Keratinocyte (primary cell): ENCODE measurements at places on chromosomes 4 and X.

- H3K27ac ChIP-seq, result no peak overlapping the region
- no peaks in the 10 kb centered on the region for H3K36me3 ChIP-seq
- H3K4me3 ChIP-seq, result no peak overlapping the region
- peaks cover 27% of the 10 kb centered on the region for H3K27me3 ChIP-seq
These were observed 52.5 kb downstream of the SORCS2 start for GRCh38 chr4:7244751-7245320.

DNA sequence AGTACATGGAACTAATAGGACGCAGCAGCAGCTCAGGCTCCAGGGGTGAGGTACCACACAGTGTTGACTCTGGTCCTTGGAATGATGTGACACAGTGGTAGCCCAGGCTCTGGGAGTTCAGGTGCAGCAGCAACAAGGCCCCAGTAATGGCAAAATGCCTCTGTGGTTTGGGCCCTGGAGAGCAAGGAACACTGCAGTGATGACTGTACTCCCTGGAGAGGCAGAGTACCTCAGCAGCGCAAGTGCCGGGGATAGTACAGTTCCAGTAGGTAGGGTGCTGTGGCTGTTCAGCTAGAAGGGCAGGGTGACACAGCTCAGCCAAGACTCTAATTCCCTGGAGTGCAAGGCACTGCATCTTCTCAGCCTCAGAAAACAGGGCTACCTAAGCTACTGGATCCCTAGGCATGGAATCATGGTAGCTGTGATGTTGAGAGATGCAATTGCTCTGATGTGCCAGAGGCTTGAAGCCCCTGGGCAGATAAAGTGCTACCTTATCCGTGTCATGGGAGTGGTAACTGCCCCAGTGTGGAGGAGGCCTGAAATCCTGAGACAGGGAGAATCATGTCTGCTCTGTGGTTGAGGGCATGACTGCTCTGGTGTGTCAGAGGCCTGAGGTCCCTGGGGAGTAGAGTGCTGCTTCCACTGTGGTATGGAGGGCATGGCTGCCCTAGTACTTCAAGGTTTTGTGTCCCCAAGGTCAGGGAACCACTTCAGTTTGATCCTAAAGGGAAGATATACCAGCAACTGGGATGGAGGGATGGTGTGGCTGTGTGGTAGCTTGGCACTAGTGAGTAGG is 55.2 kb downstream of the AREG start:
- H3K4me3 ChIP-seq, result no peak overlapping the region
- no peaks in the 10 kb centered on the region for H3K36me3 ChIP-seq
- peaks cover 37% of the 10 kb centered on the region for H3K4me1 ChIP-seq
- H3K27ac ChIP-seq, result no peak overlapping the region

DNA sequence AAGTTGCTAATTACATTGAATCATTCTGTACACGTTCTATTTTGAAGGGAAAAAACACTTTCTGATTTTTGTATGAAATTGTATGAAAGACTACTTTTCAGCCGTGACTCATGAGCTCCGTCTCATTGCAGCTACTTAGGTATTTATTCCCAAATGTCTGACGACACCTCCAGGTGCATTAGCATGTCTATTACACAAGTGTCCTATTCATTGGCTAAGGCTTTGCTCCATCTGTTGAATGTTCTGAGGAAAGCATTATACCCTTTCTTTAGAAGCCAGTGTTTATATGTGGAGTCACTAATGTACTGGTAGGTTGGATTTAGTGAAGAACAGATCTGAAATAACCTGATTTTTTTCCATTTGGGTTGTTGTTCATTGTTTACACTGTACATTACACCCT is 51.8 kb downstream of the MAP7D3 start:
- H3K4me1 ChIP-seq, result peaks cover 2% of the 10 kb centered on the region
- H3K27ac ChIP-seq, result peak overlapping the region; percentile 6
- no peaks in the 10 kb centered on the region for H3K27me3 ChIP-seq
- H3K36me3 ChIP-seq, result no peaks in the 10 kb centered on the region
- H3K4me3 ChIP-seq, result no peak overlapping the region
- no peak for DNase-seq

GRCh38 chr4:77893451-77893850 is 30.8 kb downstream of the MRPL1 start:
- no peaks in the 10 kb centered on the region for H3K36me3 ChIP-seq
- no peak for DNase-seq
- H3K4me3 ChIP-seq, result no peak overlapping the region
- no peak overlapping the region for H3K27ac ChIP-seq
- no peaks in the 10 kb centered on the region for H3K4me1 ChIP-seq

GRCh38 chrX:9676306-9676705 is 89.3 kb downstream of the GPR143 start:
- no peak overlapping the region for H3K27ac ChIP-seq
- H3K4me1 ChIP-seq, result peaks cover 4% of the 10 kb centered on the region
- no peak for DNase-seq
- no peaks in the 10 kb centered on the region for H3K36me3 ChIP-seq
- H3K27me3 ChIP-seq, result no peaks in the 10 kb centered on the region

DNA sequence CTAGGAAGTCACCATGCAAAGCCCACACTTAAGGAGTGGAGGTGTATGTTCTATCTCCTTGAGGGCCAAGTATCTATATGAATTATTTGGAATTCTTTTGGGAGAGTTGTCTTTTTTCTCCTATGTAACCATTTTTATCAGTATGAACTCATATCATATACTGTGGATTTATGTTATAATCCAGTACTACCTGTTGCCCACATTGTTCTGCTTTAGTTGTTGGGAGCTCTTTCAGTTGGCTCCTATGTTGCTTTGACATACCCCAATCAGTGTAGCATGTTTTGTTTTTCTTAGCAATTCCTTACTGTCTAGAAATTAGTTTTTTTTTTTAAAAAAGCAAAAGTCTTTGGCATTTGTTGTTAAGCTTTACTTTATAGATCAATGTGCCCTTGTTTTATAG is 13.0 kb downstream of the UCHL1 start:
- no peak overlapping the region for H3K4me3 ChIP-seq
- no peaks in the 10 kb centered on the region for H3K36me3 ChIP-seq
- no peaks in the 10 kb centered on the region for H3K4me1 ChIP-seq
- no peak for DNase-seq

- no peaks in the 10 kb centered on the region for H3K27me3 ChIP-seq
- no peak overlapping the region for H3K27ac ChIP-seq
- DNase-seq, result no peak
- no peaks in the 10 kb centered on the region for H3K36me3 ChIP-seq
- H3K4me1 ChIP-seq, result no peaks in the 10 kb centered on the region
These were observed 350.3 kb downstream of the GRID2 start for GRCh38 chr4:92654084-92654483.

DNA sequence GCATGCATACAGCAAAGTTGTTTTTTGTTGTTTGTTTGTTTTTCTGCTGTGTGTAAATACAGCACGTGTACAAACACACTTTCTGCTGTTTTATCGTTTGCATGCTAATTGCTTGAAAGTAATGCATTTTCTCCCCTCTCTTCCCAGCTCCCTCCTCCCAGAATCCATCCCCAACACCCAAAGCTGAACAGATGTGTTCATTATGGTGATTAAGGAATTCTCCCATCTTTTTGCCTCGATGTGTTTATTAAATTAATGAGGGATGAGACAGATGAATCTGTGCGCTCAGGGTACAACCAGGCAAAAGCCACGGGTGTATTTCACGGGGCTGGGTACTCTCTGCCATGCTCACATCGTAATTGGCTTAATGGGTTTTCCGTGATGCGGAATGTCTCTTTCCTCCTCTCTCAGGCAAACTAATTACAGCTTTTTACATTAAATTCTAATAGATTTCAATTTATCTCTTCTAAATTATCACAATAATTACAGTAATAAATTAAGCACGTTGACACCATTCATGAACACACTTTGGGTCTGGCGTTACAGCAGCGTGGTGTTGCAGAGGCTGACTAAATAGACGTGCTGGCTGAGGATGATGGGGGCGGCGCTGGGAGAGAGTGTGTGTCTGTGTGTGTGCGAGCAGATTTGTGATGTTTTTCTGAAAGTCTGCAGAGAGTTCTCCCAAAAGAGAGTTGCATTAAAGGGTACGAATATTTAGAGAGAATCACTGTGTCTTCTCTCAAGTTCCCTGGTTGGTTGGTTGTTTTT is 117.7 kb downstream of the CRLF2 start:
- H3K36me3 ChIP-seq, result no peaks in the 10 kb centered on the region
- H3K4me3 ChIP-seq, result no peak overlapping the region
- no peak overlapping the region for H3K27ac ChIP-seq
- no peaks in the 10 kb centered on the region for H3K27me3 ChIP-seq
- DNase-seq, result no peak

- H3K27ac ChIP-seq, result no peak overlapping the region
- H3K27me3 ChIP-seq, result no peaks in the 10 kb centered on the region
- no peak overlapping the region for H3K4me3 ChIP-seq
- H3K4me1 ChIP-seq, result no peaks in the 10 kb centered on the region
- no peak for DNase-seq
- no peaks in the 10 kb centered on the region for H3K36me3 ChIP-seq
These were observed 135.6 kb downstream of the STAG2 start for GRCh38 chrX:124097116-124097515.

GRCh38 chr4:137226900-137227299 is 305.4 kb downstream of the PCDH18 start:
- no peak overlapping the region for H3K4me3 ChIP-seq
- no peaks in the 10 kb centered on the region for H3K4me1 ChIP-seq
- no peaks in the 10 kb centered on the region for H3K27me3 ChIP-seq
- H3K36me3 ChIP-seq, result no peaks in the 10 kb centered on the region

- H3K4me3 ChIP-seq, result no peak overlapping the region
- no peak overlapping the region for H3K27ac ChIP-seq
- H3K36me3 ChIP-seq, result no peaks in the 10 kb centered on the region
- peaks cover 12% of the 10 kb centered on the region for H3K4me1 ChIP-seq
- no peak for DNase-seq
These were observed 12.8 kb downstream of the SLC25A43 start for GRCh38 chrX:119411959-119412358.

- H3K27ac ChIP-seq, result no peak overlapping the region
- DNase-seq, result no peak
- peaks cover 7% of the 10 kb centered on the region for H3K4me1 ChIP-seq
- no peaks in the 10 kb centered on the region for H3K36me3 ChIP-seq
- no peak overlapping the region for H3K4me3 ChIP-seq
These were observed 42.5 kb upstream of the C1GALT1C1 start for GRCh38 chrX:120672389-120672788.

GRCh38 chr4:107458194-107458593 is 261.8 kb downstream of the PAPSS1 start:
- no peak overlapping the region for H3K4me3 ChIP-seq
- no peaks in the 10 kb centered on the region for H3K36me3 ChIP-seq
- no peaks in the 10 kb centered on the region for H3K27me3 ChIP-seq
- DNase-seq, result no peak

- no peaks in the 10 kb centered on the region for H3K36me3 ChIP-seq
- H3K4me1 ChIP-seq, result no peaks in the 10 kb centered on the region
- H3K27ac ChIP-seq, result no peak overlapping the region
These were observed 685 bp downstream of the RAB9B start for GRCh38 chrX:103831342-103831802.

GRCh38 chrX:150406596-150406995 is 43.5 kb downstream of the MAMLD1 start:
- no peaks in the 10 kb centered on the region for H3K4me1 ChIP-seq
- no peak overlapping the region for H3K27ac ChIP-seq
- H3K4me3 ChIP-seq, result no peak overlapping the region
- no peaks in the 10 kb centered on the region for H3K27me3 ChIP-seq

DNA sequence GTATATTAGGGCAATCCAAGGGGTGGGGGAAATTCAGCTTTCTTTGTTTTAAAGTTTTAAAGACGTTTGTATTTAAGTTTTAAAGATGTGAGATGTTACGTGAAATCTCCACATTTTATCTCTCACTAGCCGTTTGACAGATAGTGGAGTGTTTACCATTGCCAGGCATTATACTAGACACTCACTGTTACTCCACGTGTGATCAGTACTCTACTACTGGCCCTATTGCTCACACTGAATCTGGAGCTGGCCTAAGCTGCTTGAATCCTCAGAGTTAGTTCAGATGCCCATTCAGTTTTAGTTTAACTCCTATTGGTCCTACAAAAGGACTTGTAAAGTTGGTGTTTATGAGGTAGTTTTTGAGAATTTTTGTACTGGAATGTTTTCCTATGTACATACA is 4.5 kb downstream of the ADAD1 start:
- no peak for DNase-seq
- no peak overlapping the region for H3K4me3 ChIP-seq
- H3K36me3 ChIP-seq, result no peaks in the 10 kb centered on the region
- no peaks in the 10 kb centered on the region for H3K4me1 ChIP-seq
- H3K27ac ChIP-seq, result no peak overlapping the region

- H3K36me3 ChIP-seq, result no peaks in the 10 kb centered on the region
- H3K4me1 ChIP-seq, result no peaks in the 10 kb centered on the region
- DNase-seq, result no peak
- H3K4me3 ChIP-seq, result no peak overlapping the region
- H3K27me3 ChIP-seq, result no peaks in the 10 kb centered on the region
These were observed 393.4 kb downstream of the PABPC4L start for GRCh38 chr4:133808151-133808550.

- no peaks in the 10 kb centered on the region for H3K27me3 ChIP-seq
- no peak overlapping the region for H3K4me3 ChIP-seq
- DNase-seq, result no peak
- peaks cover 14% of the 10 kb centered on the region for H3K4me1 ChIP-seq
- no peak overlapping the region for H3K27ac ChIP-seq
These were observed 82.7 kb upstream of the MAML3 start for GRCh38 chr4:140236654-140237169.

- H3K27me3 ChIP-seq, result no peaks in the 10 kb centered on the region
- no peak for DNase-seq
- H3K4me1 ChIP-seq, result no peaks in the 10 kb centered on the region
- H3K4me3 ChIP-seq, result no peak overlapping the region
- H3K36me3 ChIP-seq, result peaks cover 2% of the 10 kb centered on the region
- H3K27ac ChIP-seq, result no peak overlapping the region
These were observed 312.4 kb downstream of the ARHGAP10 start for GRCh38 chr4:148044089-148044911.

DNA sequence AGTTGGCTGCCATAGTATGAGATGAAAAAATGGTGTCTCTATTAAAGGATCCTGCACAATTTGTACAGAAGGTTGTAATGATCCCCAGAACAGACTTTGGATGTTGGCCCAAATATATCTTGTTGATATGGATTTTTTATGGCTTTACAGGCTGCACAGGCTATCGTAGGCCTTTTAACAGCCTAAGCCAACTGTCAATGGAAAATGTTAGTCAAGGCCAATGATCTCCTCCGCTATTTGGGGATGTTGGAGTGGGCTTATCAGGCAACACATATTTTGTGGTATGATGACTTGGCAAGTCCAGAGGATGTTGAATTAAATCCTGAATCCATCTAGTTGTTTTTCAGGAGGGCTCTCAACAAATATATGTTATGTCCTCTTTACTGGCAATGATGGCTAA is 42.1 kb downstream of the ZCCHC13 start:
- no peaks in the 10 kb centered on the region for H3K36me3 ChIP-seq
- peaks cover 5% of the 10 kb centered on the region for H3K4me1 ChIP-seq
- no peak overlapping the region for H3K27ac ChIP-seq

DNA sequence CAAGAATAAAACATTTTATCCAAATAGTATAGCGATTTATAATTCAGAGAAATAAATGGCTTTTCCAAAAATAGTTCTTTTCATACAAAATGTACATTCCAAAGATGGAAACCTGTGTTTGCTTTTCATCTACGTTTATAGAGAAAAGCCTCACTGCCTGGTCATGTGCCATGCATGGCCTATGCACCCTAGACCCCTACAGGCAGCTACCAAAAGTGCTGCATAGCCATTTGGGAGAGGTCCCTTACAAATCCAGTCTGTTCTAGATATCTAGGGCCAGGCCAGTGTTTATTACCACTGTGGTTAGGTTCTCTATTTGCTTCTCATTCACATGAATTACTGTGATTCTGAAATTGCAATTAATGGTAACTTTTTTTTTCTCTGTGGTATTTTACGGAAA is 17.2 kb downstream of the HMGB2 start:
- H3K36me3 ChIP-seq, result peaks cover 3% of the 10 kb centered on the region
- no peak overlapping the region for H3K4me3 ChIP-seq
- DNase-seq, result no peak
- no peak overlapping the region for H3K27ac ChIP-seq

GRCh38 chr4:98394134-98394533 is 132.9 kb downstream of the RAP1GDS1 start:
- H3K4me3 ChIP-seq, result no peak overlapping the region
- H3K27ac ChIP-seq, result no peak overlapping the region
- peaks cover 4% of the 10 kb centered on the region for H3K36me3 ChIP-seq
